ENCODE measurements at places on chromosomes 7 and 10.

DNA sequence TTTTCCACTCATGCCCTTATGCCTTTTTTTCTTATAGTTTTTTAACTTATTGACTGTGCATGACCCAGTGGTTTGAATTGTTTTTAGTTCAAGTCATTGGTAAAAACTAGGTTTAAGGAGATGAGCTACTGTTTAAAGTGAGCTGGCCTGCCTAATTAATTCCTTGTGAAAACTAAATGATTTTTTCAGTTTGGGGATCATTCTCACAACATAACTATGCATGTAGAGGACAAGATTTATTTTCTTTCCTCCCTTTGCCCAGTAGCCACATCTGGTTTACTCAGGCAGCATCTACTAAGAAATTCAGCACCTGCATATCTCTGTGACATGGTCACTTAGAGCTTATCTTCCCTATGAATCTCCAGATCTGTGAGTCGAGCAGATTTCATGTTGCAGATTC lies 1.7 kb downstream of the ADO start:
- DNase-seq, result no peak

GRCh38 chr10:79286318-79286951 lies 60.8 kb upstream of the PPIF start:
- DNase-seq, result peak; percentile 75

DNA sequence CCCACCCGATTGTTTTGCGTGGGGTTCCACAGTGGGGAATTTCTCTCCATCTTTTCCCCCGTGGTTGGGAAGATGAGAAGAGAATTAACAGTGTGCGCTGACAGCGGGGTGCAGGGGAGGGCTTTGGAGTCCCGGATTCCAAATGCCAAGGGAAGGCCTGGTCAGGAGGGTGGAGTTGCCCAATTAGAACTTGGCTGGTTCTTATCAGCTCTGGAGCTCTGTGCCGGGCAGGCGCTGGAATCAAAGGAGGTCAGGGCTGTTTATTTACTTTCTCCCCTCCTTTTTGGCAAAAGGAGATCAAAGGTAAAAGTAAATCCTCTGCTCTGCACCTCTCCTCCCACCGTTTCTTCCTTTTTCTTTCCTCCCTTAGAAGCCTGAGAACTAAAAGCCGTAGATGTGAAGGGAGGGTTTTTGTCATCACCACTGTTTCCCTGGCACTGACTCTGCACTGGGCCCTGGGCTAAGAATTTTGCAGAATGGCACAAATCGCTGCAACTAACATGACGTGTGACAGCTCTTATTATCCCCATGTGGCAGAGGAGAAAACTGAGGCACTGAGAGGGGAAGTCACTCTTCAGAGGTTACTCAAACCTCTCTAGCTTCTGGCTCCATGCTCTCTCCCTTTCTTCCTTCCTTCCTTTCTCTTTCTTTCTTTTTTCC lies 95.2 kb upstream of the ZNF716 start:
- peak; percentile 42 for DNase-seq

DNA sequence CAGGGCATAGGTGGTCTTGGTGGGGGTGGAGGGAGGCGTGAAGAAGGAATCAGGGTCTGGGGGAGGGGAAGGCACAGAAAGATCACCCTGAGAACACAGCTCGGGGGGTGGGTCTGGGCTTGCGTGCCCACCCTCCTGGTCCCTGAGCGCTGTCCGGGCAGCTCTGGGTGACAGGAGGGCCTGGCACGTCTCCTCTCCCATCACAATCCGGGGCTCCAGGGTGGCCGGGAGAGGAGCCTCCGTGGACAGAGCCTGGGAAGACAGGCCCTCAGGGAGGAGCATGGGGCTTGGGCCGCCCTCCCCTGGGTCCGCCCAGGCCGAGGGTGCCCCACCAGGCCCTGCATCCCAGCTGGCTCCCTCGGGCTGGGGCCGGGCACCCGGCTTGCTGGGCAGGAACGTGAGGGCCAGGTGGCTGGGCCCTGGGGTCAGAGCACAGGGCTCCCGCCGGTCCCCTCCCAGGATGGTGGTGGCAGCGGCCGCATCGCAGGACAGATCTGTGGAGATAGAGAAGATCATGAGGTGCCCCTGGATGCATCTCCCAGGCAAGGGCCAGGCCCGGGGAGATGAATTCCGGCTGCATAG lies 3.1 kb downstream of the NACAD start:
- no peak for DNase-seq

- DNase-seq, result no peak
These were observed 11.3 kb downstream of the MTG1 start for GRCh38 chr10:133405272-133405671.

GRCh38 chr7:42765931-42766330 lies 145.9 kb downstream of the C7orf25 start:
- DNase-seq, result no peak

- peak; percentile 42 for DNase-seq
These were observed 44.4 kb downstream of the LRRC4 start for GRCh38 chr7:127986581-127987521.

DNA sequence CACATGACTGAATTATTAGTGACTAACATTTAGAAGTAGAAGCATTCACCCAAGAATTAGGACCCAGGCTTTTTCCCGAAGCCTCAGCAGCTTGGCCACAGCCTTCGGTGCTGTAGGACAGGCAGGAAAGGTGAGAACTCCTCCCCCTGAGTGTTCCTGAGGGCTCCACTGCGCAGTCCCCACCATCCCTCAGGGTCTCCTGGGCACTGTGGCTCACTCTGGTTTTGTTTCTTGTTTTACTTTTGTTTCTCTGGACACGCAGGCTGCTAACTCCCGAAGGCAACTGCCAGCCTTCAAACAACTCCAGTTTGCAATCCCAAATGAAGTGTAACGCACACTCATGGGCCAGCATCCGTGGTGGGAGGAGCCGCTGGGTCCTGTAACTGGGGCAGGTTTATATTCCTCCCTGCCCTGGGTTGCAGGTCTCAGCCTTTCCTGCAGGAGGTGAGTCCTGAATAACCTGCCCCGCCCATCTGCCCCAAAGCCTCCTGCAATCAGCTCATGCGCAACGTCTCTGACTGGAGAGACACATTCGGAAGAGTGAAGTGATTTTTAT lies 492.9 kb downstream of the PTPRN2 start:
- DNase-seq, result no peak

DNA sequence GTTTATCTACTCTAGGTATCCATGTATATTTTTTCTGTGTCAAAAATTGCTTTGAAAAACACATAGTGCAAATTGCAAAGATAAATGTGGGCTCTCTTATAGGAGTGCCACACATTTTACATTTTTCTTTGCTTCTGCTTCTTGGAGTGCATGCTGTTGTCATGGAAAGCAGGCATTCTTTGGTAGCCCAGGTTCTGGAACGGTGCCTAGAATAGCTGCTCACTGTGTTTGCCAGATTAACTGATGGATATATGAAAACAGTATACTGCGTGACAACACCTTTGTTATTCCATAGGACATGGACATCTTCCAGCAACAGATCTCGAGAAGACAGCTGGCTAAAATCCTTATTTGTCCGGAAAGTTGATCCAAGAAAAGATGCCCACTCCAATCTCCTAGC lies 13.4 kb downstream of the NIPSNAP2 start:
- DNase-seq, result no peak

GRCh38 chr10:95496246-95496911 lies 64.8 kb downstream of the SORBS1 start:
- no peak for DNase-seq

GRCh38 chr7:3393862-3394261 lies 92.8 kb downstream of the SDK1 start:
- no peak for DNase-seq

GRCh38 chr7:158830211-158830723 lies 958 bp upstream of the ESYT2 start:
- no peak for DNase-seq

GRCh38 chr7:66847879-66848790 lies 72.9 kb upstream of the TMEM248 start:
- DNase-seq, result no peak

DNA sequence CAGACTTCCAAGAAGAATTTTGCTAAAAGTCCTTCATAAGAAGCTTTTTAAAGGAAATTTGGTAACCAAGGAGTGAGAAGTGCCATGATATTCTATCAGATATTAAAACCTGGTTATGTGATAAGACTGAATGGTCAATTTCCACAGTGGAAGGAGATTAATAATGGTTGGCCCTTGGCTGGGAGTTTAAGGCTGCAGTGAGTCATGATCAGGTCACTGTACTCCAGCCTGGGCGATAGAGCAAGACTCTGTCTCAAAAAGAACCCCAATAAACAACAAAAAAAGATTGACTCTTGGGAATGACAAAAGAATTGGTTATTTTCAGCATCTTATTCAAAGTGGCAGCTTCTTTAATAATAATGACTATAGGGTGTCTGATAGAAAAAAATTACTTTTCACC lies 37.2 kb downstream of the EXOC4 start:
- no peak for DNase-seq

GRCh38 chr7:134339475-134339874 lies 22.7 kb upstream of the SLC35B4 start:
- no peak for DNase-seq

GRCh38 chr7:131511071-131511470 lies 45.4 kb downstream of the PODXL start:
- no peak for DNase-seq

- no peak for DNase-seq
These were observed 16.2 kb upstream of the SPOCK2 start for GRCh38 chr10:72104472-72105097.

DNA sequence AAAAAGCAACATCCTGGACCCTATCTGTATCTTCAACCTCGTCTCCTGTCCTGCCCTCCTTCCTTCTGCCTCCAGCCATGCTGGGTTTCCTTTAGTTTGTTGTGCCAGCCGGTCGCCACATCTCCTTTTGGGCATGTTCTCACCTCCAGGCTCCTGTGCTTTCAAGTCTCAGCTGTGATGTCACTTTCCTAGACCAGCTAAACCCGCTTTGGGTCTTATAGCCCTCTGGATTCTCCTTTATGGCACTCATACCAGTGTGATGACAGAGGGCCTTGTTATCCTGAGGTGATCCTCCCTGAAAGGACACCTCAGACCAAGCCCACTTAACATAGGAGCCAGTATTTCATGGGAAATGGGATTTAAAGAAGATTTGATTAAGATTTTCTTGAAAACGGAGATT lies 108.6 kb downstream of the EMX2 start:
- DNase-seq, result no peak

DNA sequence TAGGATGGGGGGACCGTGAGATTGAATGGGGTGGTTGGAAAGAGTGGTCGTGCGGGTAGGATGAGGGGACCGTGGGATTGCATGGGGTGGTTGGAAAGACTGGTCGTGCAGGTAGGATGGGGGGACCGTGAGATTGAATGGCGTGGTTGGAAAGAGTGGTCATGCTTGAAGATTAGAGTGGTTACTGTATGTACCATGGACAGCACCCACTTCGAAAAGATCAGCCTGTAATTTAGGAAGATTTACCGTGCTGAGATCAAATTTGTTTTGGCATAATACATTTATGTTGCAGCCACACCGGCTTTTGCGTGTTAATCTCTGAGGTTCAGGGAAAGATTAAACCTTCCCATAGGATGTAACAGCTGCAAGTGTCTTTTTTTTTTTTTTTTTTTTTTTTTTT lies 495.2 kb upstream of the ADARB2 start:
- no peak for DNase-seq

DNA sequence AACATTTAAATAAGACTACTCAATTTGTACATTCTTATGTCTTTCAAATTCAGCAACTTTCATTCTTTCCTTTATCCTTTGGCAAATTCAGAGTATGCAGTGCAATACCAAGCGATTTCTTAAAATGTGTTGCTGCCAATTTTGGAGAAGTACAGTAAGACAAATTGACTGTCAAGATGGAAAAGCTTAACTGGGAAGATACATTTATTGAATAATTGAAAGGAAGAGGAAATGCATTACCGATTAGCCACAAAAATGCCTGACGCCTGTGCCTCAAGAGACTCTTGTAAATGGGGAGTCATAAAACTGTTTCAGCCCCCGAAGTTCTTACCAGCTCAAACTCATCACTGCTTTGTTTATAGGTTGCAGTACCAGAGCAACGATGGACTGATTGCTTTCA lies 373.3 kb upstream of the GALNT17 start:
- DNase-seq, result no peak

- DNase-seq, result no peak
These were observed 10.9 kb downstream of the PNPLA8 start for GRCh38 chr7:108515013-108515412.

GRCh38 chr10:1746796-1747195 lies 9.5 kb upstream of the ADARB2 start:
- no peak for DNase-seq

GRCh38 chr7:25262586-25262985 lies 34.3 kb upstream of the NPVF start:
- DNase-seq, result no peak

- no peak for DNase-seq
These were observed 2.1 kb upstream of the COX19 start for GRCh38 chr7:977326-978048.

DNA sequence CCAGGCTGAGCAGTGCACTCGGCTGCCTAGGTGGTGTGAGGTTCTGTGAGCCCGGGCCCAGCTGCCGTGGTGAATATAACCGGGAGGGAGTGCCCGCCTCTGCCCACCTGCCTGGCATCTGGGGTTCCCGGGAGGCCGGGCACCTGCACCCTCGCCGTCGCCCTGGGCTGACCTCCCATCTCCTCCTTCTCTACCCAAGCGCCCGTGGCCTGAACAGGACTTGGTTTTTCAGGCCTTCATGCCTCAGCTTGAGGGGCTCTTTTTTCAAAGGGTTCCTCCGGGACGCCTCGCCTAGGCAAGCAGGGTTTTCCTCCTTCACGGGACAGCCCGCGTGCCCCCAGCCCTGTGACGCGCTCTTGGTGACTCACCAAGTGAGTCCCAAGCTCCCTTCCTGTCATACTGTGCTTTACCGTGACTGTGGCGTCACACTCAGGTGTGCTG lies 9.9 kb downstream of the INPP5A start:
- peak; percentile 13 for DNase-seq

- DNase-seq, result no peak
These were observed 24.5 kb downstream of the TNPO3 start for GRCh38 chr7:129030440-129030839.

- no peak for DNase-seq
These were observed 28.1 kb upstream of the TRIL start for GRCh38 chr7:28986028-28986764.

DNA sequence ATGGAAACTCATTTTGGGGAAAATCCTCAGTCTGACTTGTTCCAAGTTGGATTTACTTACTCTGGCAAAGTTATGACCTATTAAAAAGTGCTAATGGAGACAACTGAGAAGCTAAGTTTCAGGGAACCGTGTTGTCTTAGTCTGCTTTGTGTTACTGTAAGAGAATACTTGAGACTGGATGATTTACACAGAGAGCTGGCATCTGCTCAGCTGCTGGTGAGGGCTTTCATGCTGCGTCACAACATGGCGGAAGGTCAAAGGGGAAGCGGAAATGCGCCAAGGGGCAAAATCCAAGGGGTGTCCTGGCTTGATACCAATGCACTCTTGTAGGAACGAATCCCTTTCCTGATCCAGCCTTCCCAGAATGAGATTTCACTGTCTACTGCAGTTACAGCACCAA lies 46.4 kb downstream of the MTURN start:
- DNase-seq, result no peak

DNA sequence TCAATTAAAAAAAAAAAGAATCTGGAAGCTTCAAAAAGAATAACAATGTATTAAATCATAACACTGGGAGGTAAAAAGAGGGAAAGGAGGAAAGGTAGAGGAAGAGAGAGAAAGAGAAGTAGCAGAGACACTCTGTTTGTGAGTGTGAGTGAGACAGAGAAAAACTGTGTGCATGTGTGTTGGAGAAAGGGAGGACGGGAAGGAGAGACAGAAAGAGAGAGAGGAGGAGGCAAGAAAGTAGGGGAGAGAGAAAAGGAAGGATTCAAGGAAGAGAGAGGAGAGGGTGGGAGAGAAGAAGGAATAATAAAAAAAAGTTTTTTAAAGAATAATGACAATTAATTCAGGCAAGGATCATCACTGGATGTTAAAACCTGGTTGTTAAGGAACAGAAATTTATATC lies 77.9 kb downstream of the RNLS start:
- DNase-seq, result no peak

- no peak for DNase-seq
These were observed 36.9 kb downstream of the NAMPT start for GRCh38 chr7:106247841-106248240.
